LoVo (cell line): ENCODE measurements at places on chromosomes 1 and 21.
A peak's percentile ranks its signal among the peaks of the same experiment; 100 is the strongest.

- DNase-seq = no peak
Observed at GRCh38 chr1:212178851-212179250, 106.4 kb upstream of the PPP2R5A start.

- no peak for DNase-seq
Observed at GRCh38 chr1:169511316-169512005, 25.7 kb upstream of the SLC19A2 start.

GRCh38 chr1:167706931-167707877 lies 14.6 kb upstream of the MPZL1 start:
- no peak for DNase-seq

DNA sequence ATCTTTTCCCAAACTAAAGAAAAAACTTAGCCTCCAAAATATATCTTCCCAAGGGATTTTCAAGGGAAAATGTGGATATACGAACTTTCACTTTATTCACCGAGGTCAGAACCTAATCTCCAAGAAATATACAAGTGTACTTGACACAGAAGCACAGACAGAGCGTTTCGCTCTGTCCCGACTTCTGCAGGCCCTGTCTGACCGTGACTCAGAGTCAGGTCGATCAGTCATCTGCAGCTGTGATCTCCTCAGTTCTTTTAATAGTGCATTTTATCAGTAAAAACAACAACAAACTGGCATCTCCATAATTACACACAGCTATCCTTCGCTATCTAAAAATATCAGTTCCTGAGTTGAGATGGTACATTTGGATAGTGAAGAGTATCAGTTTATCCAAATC lies 226.6 kb downstream of the TM2D1 start:
- DNase-seq = no peak

DNA sequence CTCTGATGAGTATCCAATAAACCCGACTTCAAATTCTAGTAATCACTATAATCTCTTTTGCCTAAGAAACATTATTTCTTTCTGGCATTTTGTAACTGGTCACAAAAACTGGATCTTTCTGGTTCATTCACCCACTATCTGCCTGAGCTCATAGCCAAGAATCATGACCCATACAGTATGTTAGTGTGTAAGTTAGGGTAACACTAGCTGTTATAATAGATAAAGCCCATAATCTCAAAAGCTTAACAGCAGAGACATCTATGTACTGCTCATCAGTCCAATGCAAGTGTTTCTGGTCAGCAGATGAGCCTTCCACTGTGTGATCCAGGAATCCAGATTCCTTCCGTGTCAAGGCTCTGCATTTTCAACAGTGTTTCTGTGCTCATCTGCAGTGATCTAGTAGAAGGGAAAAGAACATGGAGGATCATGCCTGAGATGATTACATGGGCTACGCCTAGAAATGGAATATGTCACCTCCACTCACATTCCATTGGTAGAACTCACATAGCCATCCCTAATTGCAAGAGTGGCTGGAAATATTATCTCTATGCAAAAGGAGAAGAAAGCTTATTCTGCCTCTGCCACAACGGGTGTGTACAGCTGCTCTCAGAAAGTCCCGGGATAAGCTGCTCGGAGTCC lies 27.7 kb downstream of the RRAGC start:
- DNase-seq = no peak

GRCh38 chr1:234486858-234487840 lies 8.2 kb upstream of the TARBP1 start:
- no peak for DNase-seq

DNA sequence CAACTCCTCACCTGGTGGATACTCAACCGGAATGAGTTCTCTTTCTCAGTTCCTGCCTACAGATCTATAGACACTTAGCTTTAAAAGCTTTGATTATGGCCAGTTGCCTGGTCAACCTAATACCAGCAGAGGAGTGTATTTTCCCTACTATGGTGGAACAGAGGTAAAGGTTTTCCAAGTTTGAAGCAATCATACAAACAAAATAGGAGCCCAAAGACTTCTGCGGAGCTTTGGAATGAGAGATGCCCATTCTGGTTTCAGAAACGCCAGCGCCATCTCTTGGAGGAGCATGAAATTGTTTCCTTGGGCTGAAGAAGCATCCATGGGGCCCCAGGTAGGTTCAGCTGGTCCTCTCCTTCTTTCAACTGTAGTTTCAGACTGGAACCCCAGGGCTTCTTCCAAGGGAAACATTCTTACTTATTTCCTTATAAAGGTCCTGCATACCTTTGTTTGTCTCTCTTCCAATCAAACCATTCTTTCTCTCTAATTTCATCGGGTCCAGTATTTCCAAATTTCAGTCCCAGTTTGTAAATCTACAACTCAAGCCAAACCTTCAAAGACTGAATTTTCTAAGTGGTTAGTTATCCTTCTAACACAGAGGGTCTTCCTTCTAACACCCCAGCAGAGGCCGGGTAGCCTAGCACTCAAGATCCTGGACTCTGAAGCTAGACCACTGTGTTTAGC lies 95.9 kb downstream of the KCNJ15 start:
- peak; percentile 40 for DNase-seq

DNA sequence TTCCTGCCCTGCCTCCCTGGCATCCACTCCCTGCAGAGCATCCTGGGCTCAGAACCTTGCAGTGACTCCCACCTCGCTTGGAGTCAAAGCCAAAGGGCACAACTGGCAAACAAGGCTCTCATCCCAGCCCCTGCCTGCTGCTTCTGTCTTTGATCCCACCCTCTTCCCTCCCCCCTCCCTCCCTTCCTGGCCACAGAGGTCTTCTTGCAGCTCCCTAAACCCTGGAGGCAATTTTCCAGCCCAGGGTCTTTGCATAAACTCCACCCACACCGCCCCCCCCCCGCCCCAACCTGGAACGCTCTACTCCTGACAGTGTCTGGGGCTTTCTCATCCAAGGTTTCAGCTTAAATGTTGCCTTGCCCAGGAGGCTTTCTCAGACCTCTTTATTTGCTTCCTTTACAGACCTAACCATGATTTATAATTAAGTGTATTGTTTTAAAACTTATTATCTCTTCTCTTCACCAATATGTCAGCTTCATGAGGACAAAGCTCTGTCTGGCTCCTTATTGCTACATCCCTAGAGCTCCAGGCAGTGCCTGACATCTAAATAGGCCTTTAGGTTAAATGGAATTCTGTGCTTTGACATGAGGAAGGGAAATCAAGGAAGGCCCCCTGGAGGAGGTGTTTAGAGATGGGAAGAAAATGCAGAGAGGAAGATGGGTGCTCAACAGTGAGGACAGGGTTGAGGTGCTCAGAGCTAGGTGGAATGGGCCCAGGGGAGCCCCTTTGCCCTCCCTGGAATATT lies 37.7 kb upstream of the PADI1 start:
- no peak for DNase-seq

- no peak for DNase-seq
Observed at GRCh38 chr1:228927946-228928898, 192.9 kb downstream of the RHOU start.

DNA sequence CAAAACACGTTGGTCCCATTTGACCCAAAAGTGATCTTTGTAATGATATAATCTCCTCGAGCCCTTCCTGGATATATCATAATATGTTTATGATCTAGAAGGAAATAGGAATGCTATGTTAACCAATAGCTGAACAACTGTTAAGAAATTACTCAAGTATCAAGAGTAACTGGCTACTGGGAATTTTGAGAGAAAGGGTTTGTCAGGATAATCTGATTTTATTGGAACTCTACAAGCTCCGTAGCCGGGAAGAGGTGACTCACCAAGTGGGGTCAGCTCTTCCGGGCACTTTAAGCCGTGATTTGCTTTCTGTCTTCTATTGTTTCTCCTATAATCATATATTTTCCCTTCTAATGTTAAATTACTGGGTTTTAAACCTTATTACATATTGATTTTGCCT lies 250.5 kb upstream of the POGK start:
- no peak for DNase-seq

DNA sequence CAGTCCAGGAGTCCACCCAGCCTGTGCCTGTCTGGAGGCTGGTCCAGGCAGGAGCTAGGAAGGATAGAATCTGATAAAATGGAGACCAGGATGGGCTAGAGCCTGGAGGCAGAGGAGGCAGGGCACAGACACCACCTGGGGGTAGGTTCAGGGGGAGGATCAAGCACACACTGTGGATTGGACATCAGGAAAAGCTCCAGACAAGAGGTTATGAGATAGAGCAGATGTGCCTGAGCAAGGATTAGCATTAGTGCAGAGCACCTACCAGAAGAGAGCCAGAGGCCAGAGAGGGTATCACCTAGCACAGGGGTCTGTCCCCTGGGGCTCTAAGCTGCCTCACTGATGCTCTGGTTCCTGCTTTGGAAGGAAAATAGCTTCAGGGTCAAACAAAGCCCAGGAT lies 216.7 kb upstream of the ZC3H12A start:
- DNase-seq = no peak

GRCh38 chr1:233603478-233603877 lies 10.4 kb upstream of the KCNK1 start:
- no peak for DNase-seq

GRCh38 chr21:43317959-43318358 lies 109.0 kb downstream of the SIK1 start:
- DNase-seq = no peak

DNA sequence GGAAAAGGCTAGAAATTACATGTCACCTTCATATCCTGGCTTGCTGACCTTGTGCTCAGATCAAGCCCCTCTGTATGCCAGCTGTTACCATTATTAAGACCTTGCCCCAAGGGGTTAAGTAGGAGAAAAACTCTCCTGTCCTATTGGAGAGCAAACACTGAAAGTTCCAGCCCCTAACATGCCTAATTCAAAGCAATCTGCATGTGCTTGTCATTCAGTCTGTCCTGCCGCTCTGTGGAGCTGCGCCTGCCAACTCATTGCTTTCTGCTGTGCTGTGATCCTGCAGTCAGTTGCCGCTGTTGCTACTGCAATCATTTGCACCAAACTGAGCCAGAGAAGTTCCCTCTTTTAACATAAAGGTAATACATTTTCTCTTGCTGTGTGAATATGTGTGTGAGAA lies 113.4 kb downstream of the DISP1 start:
- no peak for DNase-seq

- no peak for DNase-seq
Observed at GRCh38 chr1:225996946-225997545, 2.1 kb downstream of the SDE2 start.

- no peak for DNase-seq
Observed at GRCh38 chr1:119115311-119115710, 25.1 kb downstream of the WARS2 start.

GRCh38 chr1:76381450-76382097 lies 307.0 kb downstream of the ST6GALNAC3 start:
- DNase-seq = no peak

GRCh38 chr1:218846181-218846580 lies 327.5 kb upstream of the LYPLAL1 start:
- DNase-seq = no peak

DNA sequence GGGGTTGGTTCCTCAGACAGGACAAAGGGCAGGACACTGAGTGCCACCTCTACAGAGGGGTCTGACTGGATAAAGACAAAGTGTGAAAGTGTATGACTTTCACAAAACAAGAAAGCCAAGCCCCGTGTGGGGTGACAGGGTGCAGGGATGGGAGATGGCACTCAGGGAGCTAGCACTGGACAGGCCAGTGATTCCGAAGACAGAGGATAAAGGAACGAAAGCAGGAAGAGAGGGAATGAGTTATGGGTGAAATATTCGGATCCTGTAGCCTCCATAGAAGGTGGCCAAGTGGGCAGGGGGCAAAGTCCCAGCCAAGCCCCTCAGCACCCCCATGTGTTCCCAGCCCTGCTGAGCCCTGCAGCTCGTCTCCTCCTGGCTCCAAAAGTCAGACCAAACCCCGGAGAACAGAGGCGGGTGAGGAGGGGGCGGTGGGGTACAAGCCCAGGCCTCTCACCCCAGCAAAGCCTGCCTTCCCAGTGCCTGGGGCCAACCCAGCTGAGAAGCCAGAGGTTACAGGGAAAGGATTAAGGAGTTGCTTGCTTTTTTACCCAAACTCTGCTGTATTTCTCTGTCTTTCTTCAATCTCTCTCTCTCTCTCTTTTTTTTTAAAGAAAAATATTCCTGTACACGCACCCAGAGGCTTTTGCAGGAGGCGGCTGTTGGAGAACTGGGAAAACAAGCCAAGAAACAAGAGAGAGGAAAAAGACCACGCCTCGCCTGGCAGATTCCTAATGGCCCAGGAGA lies 14.0 kb upstream of the WASF2 start:
- no peak for DNase-seq

DNA sequence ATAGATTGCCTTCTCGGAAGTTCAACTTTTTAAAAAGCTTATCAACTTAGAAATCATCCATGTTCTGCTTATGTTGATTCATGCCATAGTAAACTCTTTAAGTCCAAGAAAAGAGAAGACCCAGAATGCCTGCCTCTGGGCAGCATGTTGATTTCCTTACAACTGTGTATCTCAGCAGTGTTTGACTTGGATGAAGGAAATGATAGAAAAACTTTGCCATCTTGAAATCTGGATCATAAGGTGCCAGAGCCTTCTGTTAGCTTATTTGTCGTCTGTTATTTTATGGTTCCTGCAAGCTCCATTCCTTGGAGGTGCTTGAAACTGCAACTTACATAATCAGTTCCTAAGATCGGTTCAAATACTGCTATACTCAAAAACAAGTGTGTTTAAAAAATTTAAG lies 124.5 kb downstream of the ATP5PO start:
- DNase-seq = no peak

DNA sequence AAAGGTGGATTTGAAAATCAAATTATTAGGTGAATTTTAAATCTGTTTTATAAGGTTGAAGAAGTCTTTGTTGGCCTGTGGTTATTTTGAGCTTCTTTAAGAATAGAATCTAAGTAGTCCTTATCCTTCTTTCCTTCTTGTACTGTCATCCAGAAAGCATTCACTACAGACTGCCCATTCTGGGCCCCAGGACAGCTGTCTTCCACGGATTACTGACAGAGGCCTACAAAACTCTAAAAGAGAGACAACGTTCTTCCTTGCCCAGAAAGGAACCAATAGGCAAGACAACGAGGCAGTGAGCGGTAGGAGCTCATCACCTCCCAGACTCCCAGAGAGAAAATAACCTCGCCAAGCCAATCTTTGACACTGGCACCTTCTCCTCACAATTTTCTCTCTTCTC lies 24.4 kb upstream of the PIGC start:
- DNase-seq = no peak

GRCh38 chr1:213330281-213330680 lies 279.2 kb downstream of the RPS6KC1 start:
- no peak for DNase-seq

- no peak for DNase-seq
Observed at GRCh38 chr1:203777596-203777995, 12.6 kb downstream of the LAX1 start.

DNA sequence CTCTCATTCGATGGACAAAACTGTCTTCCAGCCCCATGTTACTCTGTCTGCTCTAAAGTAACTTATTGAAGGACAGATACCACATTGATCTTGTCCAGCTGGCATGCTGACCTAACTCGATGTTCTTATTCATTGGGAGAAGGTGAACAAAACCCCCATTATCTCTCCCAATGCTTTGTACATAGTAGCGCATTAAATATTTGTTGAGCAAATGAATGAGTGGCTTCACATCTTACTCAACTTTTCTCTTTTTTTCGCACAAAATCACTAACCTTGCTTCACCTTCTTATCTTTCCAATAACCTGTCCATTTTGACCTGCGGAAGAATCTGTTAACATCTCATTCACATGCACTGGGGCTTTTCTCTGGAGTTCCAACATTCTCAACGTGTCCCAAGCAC lies 18.3 kb downstream of the MAB21L3 start:
- DNase-seq = no peak
